Lung (tissue), 17 donors: ENCODE measurements at places on chromosomes 1 and 21.

GRCh38 chr1:226994586-226995364, 54.7 kb downstream of the COQ8A start:
- no peak for DNase-seq

GRCh38 chr1:64881281-64881680, 85.1 kb downstream of the JAK1 start:
- no peak for DNase-seq

DNA sequence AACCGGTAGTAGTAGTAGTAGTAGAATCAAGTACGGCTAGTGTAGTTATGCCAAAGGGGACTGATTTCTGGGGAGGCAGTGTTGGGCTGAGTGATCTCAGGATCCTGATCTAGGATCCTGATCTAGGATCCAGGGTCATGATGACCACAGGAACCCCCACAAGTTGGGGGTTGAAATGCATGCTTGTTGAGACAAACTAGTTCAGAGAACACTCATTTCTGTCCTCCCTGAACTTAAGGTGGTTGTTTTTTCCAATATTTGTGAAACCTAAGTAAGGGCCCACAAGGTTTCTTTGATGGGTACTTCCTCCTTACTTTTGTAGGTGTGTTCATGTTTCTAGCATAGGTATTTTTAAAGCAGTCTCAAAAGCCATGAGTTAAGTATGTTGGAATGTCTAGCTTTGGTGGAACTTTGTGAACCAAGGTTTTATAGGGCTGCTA, 33.9 kb upstream of the PDC start:
- no peak for DNase-seq

DNA sequence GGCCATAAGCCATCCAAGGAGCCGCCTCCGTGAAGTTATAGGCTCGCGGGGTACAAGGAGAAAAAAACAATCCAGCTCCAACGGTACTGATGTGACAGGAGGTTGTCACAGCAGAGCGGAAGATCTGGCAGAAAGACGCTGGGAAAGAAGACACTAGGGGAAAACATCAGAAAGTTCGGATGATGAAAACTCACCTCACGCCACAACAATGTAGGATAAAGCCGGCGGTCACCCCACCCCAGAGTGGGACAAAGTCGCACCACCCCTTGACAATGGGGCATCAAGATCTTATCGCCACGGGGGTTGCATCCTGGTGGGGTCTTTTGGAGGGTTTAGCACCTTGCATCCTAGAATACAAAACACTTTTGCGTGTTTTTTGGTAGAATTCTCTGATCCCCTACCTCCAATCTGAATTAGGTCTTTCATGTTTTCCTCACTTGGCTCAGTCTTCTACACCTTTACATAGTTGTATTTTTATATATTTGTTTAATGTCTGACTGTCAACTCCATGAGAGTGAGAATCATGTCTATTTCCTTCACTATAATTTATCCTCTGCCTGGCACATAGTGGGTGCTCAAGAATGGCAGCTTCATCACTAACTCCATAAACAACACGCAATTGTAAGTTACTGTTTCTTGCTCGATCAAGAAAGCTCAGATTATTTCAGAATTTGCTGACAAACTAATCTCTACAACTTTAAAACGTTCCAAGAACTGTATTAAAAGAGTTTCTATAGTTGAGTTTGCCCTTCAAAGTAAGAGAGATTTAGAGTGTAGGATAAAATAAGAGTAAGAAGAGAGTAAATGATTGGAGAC, 611 bp upstream of the ZSWIM5 start:
- no peak for DNase-seq

GRCh38 chr1:82472489-82473131, 671.9 kb downstream of the ADGRL2 start:
- DNase-seq, result no peak

- DNase-seq, result no peak
Measured at GRCh38 chr1:115076384-115076915, 12.9 kb downstream of the TSPAN2 start.

DNA sequence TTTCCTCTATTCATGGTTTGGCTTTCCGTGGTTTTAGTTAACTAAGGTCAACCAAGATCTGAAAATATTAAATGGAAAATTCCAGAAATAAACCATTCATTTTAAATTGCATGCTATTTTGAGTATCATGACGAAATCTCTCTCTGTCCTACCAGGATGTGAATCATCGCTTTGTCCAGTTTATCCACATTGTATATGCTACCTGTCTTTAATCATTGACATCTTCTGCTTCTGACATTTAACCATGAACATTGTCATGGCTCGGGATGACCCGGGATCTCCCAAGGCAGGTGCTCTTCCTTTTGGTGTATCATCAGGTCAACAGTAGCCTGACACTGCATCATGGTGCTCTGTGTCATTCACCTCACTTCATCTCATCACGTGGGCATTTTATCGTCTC, 125.5 kb upstream of the HNRNPU start:
- DNase-seq, result no peak
